ENCODE measurements at places on chromosomes 1 and 21.

DNA sequence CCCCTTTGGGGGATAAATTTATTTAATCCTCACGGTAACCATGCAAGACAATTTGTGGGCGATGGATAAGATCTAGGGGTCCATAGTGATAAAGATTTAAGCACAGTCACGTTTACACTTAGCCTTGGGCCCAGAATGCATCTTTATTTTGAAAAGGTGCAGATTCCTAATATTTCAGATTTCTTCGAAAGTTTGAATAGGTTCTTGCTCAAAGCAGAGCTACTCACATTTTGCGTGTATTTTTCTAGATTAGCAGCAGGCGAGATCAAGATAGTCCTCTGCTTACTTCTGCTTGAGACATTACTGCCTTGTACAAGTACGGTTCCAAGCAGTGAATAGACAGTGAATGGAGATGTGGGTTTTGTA lies 647 bp downstream of the TSEN15 start:
- DNase-seq: no peak

DNA sequence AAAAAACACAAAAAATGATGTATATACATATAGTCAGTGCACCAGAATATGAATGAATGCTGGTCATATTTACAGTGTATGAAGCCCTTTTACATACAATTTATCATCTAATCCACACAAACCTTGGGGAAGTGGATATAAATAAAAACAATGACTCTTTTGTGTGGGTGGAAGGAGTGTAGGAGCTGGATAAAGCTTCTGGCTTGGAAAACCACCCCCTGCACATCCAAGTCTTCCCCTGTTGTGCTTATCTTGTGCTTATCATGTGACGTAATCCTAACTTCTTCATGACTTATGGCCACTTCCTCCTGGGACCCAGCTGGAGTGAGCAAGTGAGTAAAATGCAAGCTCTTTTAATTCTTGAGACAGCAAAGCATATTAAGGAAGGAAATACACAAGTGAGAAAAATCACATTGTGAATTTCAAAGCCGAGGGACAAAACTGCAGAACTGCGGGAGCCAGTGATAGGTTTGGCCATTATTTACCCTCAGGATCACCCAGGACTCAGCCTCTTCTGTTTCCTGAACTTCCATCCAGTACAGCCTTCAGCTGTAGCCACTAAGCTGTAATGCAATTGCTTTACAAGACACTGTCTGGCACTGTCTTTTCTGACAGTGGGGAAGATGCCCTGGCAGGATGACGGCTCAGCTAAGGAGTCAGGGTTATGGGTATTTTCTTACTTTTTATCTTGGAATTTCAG lies 104.0 kb upstream of the PPM1J start:
- DNase-seq: no peak

DNA sequence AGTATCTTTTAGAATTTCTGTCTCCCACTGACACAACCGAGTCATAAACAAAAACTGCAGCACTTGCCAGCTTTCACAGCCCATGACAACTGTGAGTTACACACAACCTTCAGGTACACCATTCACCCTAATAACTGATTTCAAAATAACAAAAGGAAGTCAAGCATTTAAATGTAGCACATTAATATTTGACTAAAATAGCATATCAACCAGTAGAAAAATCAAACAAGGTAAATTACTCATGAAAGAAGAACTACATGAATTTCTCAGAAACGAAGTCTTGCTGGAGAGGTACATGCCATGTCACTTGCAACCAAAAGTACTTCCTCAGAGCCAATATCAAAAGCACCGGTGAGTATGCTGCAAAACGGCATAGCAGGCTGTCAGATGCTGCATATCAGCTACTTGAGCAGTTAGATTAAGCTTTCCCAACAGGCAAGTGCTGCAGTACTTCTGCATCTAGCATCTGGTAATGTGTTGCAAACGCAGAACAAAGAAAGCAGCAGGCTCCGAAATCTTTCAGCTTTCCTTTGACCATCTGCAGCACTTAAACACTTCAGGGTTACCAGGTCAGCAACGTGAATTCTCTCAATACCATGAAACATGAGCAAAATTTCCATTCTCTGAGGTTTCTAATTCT lies 223.2 kb downstream of the SMYD3 start:
- DNase-seq: no peak

DNA sequence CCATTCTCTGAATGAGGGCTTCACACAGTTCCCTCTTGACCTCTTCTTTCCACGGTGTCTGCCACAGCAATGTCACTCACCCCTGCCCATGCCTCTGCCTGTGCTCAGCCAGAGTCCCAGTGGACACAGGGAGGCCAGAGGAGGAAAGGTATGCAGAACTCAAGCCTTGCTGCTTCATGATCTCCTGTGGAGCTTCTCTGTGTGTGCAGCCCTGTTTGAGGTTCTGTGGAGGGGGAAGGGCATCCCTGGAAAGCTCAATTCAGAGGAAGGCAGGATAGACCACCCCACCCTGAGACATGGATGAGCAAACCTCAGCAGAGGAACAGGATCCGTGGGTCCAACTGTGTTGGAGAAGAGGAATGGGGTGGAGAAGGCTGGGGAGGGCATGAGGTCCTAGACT lies 2.0 kb downstream of the HCN3 start:
- no peak for DNase-seq

DNA sequence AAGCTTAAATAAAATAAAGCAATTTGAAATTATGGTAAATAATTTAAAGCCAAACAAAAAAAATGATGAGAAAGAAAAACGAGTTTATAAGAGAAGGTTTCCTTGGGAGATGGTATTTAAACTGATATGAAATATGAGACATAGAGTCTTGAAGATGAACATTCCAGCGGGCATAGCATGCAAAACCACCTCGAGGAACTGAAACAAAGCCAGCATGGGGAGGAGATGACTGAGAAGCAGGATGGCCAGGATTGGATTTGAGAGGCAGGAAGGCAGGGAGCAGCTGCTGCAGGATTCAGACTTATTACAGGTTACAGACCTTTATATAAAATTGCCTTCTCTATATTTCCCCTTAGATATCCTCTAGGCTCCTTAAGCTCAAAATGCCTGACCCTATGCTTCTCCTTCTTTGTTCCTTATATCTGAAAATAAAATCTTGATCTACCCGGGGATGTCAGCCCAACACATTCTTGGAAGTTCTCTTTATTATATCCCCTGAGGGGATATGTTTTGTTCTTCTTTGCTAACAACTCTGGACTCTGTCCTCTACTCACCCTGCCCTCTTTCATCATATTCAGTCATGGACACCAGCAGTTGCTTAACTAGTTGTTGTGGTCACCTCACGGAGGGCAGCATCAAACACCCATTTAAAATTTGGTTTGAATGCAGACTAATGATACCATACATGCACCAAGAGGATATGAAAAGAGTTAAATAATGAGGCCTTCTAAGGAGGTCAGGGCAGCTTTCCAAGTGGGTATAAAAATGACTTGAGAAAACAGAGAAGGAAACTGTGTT lies 719.1 kb upstream of the B3GALT2 start:
- DNase-seq: no peak

- DNase-seq: no peak
Measured at GRCh38 chr1:147502760-147503159, 38.5 kb upstream of the BCL9 start.
